ENCODE measurements at places on chromosomes 16 and 17. TPM values are rescaled to one million over a fixed set of nuclear protein-coding genes. Genes with fewer than 3 reads are reported as not detected.

DNA sequence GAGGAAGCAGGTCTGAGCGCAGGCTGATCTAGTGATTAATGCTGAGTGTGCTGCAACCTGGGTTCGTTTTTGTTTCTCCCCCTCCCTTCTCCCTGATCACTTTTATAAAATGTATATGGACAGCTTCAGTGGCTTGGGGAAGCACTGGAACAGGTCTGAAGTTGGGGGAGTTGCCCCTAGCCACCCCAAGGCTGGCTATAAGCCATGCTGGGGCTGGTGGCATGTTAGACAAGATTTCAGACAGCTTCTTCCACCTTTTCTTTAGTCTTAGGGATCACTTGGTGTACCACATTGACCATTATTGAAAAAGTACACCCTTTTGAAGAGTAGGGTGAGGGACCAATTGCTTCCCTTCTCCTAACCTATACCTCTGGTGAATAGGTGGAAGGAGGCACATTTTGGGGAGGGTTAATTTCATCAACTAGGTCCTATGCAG lies 3.8 kb upstream of the VAC14 start:
- DNase-seq = no peak

Gene AARS1
- total RNA-seq = 62.2 TPM

Gene MPV17L
- total RNA-seq = 5.3 TPM

GRCh38 chr17:76196675-76197074 lies 43.6 kb downstream of the RNF157 start:
- peak; percentile 85 for DNase-seq

- DNase-seq = no peak
Measured at GRCh38 chr17:28043296-28043695, 819 bp downstream of the NLK start.

All from left ventricle myocardium superior (tissue), 1 donor.